GM12891 (cell line): ENCODE measurements at places on chromosomes 1 and 21.

GRCh38 chr1:9946315-9946714, 3.0 kb downstream of the NMNAT1 start:
- no peak for DNase-seq

DNA sequence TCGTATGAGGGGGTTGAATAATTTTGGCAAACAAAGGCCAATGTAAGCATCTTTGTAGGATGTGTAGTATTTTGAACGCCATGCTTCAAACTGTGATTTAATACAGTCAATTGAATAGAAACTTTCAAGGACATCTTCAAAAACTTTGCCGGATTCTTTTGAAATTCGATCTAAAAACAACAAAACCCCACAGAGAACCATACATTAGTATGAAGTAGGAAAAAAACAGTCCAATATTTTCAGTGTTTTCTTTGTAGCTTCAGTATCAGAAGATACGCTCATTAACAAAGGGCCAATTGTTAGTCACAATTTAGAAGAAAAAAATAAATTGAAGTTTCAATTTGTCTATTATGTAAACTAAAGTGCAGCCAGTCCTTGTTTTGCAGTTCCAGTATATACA, 20.7 kb upstream of the SYNJ1 start:
- DNase-seq: no peak

DNA sequence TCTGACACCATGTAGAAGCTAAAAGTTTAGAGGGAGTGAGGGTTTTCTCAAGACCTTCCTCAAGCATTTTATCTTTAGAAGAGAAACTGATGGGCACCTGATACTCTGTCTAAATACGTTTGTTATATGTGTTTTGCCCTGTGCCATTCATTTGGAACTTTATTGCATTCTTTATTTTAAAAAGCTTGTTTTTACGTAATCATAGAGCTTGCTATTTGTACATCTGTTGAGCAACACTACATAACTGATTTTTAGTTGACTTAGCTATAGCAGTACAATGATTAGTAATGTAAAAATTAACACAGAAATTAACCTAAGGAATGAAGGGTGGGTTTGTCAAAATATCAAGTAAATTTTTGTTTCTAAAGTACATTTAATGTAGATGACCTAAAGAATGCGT, 88.5 kb downstream of the RUNX3 start:
- DNase-seq: no peak

GRCh38 chr1:180947901-180948640, 35.4 kb downstream of the KIAA1614 start:
- DNase-seq: no peak

DNA sequence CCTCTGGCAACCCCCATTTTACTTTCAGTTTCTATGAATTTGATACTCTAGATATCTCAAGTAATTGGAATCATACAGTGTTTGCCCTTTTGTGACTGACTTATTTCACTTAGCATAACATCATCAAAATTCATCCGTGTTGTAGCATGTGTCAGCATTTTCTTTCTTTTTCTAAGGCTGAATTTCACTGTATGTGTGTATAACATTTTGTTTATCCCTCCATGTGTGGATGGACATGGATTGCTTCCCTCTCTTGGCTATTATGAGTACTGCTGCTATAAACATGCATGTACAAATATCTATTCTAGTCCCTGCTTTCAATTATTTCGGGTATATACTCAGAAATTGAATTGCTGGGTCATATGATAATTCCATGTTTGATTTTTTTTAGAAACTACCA, 97.3 kb downstream of the MAP3K21 start:
- DNase-seq: no peak

- DNase-seq: no peak
Observed at GRCh38 chr1:23244256-23244761, 27.0 kb upstream of the HTR1D start.

DNA sequence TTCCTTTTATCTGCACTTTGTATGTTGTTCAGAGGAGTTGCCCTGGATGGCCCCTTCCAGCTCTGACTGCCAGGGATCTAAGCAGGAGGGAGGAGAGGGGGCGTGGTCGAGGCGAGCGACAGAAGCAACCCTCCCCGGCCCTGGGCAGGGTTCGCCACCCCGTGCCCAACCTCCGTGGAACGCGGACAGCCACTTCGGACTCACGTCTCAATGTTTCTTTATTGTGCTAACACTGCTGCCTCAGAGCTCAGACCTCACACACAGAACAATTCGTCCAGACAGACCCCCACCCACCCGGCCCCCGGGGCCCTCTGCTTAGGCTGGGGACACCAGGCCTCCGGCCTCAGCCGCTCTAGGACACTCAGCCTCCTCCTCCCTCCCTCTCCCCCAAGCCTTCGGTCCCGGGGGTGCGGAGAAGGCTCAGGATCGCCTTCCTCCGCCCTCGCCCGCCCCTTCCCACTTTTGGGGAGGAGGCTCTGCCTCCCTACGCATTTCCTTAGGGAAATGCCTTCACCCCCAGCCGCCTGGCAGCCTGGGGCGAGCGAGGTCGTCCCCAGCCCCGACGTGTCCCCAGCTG, 8.3 kb downstream of the VSIG8 start:
- no peak for DNase-seq

GRCh38 chr1:150365941-150366340, 2.0 kb downstream of the RPRD2 start:
- DNase-seq: no peak
